ENCODE measurements at places on chromosomes 12 and 14.

GRCh38 chr14:99213101-99213500 is 58.9 kb downstream of the BCL11B start:
- DNase-seq: no peak

DNA sequence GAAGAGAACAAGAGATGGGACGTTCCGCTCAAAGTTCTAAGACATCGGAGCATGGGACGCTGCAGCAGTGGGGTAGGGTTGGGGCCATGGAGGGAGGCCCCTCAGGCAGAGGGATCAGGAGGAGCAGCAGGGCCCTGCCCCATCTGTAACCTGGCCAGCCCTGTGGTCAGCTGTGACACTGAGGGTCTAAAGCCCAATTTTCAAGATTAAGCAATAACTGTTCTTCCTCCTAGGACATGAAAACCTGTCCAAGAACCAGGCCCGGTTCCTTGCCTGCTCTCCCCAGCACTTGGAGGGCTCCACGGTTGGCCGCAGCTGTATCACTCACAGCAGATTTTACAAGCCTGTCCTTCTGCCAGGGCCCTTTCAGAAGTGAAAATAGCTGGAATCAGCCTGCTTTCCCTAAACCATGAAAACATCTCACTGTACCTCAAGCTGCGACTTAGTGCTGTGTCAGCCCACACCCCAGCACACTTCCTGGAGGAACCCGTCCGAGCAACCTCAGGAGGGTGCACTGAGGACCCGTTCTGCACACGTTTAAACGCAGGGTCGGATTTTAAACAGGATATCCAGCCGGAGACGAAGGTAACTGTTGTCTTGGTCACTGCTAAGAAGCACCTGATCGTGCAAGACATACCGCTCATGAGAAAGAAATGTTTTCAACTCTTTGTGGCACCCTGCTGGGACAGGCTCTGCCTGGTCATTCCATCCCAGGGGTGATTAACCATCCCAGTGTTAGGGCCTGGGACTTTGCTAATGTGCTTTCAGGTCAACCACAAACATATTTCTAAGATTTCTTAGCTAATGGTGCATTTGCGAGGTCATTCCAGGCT is 201.9 kb upstream of the DIO3 start:
- no peak for DNase-seq

DNA sequence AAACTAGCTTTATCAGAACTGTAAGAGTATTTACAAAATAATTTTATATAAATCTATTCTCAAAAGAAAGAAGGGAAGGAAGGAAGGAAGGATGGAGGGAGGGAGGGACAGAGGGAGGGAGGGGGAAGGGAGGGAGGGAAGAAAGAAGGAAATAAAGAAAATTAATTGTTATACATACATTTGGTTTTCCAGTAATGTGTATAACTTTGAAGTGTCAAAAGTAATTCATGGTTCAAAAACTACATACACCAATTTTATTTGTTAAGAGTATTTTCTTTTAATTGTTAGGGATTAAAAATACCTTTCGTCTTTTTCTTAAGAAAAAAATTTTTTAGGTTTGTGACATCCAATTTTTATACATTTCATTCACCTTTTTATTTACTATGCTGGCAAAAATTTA is 17.5 kb upstream of the KCNC2 start:
- DNase-seq: no peak

- DNase-seq: no peak
Observed at GRCh38 chr14:100528962-100529560, 58.2 kb downstream of the BEGAIN start.

- no peak for DNase-seq
Observed at GRCh38 chr12:46830731-46831334, 5.0 kb upstream of the SLC38A4 start.

- no peak for DNase-seq
Observed at GRCh38 chr14:71231521-71232393, 324.5 kb downstream of the PCNX1 start.

- DNase-seq: no peak
Observed at GRCh38 chr12:50584135-50584534, 79.3 kb downstream of the DIP2B start.

Measured in activated CD4-positive, alpha-beta T cell treated with anti-CD3 and anti-CD28 coated beads for 24 hours (primary cell).